Smooth muscle cell of trachea (primary cell): ENCODE measurements at places on chromosomes 5 and 9. TPM values are rescaled to one million over a fixed set of nuclear protein-coding genes. Genes with fewer than 3 reads are reported as not detected.

PHF24 gene
- under 0.01 TPM in 1 of 2 replicates, not detected in the other for total RNA-seq

TNFSF15 gene
- total RNA-seq = 0.44 and 0.99 TPM in 2 replicates

NPR3 gene
- total RNA-seq = 82.2 and 123 TPM in 2 replicates

GKAP1 gene
- total RNA-seq = 0.66 and 1.0 TPM in 2 replicates

ATP10B gene
- not detected in 2 replicates for total RNA-seq

IFNK gene
- not detected in 2 replicates for total RNA-seq

PDE8B gene
- total RNA-seq = under 0.01 TPM in 1 of 2 replicates, not detected in the other
